ENCODE measurements at places on chromosomes 7 and 10.

GRCh38 chr10:132939957-132940790 lies 2.2 kb downstream of the CFAP46 start:
- peak; percentile 29 for DNase-seq

DNA sequence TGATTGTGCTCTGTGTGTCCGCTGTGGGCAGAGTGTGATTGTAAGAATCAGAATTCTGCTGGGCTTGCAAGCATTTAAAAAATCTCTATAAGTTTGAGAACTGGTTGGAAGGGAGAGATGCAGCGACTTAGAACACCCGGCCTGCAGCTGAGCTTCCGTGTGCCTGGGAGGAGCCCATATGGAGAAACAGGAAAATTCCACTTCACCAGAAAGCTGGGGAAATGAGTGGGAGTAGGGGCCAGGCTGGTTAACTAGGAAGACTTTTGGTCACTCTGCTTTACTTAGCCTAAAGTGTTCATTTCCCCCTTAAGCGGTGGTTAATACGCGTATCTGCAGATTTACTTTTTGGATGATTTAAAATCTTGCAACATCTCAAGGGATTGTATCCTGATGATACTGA lies 72.2 kb downstream of the TCF7L2 start:
- no peak for DNase-seq

- no peak for DNase-seq
Measured at GRCh38 chr7:7498856-7499255, 36.8 kb downstream of the COL28A1 start.

GRCh38 chr10:8059191-8059936 lies 4.9 kb downstream of the GATA3 start:
- no peak for DNase-seq

DNA sequence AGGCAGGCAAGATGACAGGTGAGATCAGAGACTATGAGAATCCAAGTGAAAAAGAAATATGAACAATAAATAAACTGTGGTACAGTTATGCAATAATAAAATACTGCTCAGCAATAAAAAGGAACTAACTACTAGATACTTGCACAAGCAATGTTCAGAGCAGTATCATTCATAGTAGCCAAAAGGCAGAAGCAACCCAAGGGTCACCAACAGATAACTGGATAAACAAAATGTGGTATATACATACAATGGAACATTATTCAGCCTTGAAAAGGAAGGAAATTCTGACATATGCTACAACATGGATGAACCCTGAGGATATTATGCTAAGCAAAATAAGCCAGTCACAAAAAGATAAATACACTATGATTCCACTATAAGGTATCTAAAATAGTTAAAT lies 76.9 kb upstream of the KCNIP2 start:
- no peak for DNase-seq

- DNase-seq = no peak
Measured at GRCh38 chr10:102627291-102627735, 17.0 kb upstream of the TRIM8 start.

DNA sequence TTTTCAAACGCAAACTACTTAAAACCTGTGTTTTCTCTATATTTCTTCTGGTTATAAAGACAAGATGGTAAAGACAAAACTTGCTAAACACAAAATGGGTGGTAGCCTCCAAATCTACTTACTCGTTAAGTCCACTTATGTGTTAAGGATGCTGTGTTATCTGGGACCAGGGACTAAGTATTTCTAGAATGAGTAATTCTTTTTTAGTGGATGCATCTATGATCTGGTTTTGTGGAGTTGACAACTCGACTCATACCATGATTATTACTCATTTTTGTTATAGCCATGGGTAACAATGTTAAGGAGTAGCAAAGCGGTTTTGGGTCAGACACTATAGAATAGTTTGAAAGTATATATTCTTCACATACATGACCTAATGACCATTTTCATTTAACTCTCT lies 239.5 kb upstream of the FOXP2 start:
- no peak for DNase-seq

DNA sequence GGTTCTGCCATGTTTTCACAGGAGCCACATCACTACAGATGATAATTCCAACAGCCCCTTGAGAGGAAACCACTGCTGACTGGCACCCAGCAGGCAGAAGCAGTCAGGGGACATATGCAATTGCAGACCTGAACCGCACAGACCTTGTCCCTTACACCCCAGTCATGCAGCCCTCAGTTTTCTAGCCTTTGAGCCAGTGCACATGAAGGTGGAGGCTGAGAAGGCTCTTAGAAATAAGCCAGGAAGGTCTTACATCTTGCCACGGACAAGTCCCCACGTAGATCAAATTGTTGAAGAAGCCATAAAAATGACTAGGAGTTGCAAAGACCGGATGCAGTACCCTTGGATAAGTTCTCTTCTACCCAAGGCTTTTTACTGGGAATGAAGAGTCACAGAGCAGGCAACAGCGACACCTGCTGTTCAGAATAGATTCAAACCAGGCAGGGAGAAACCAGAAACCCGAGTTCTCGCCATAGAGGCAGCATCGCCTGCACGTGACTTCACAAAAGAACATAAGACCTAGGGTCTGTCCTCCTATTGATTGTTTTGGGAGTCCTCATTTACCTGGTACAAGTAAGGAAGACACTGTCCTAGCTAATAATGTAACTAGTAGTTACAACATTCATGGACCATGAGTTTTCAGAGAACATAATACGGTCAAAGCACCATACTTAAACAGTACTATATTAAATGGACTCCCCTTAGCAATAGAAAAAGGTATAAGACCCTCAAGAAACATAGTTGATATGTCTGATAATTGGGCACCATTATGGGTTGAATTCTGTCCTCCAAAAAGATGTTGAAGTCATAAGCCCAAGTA lies 11.1 kb downstream of the STEAP1B start:
- peak; percentile 60 for DNase-seq

GRCh38 chr10:31581741-31582323 lies 262.8 kb downstream of the ZEB1 start:
- no peak for DNase-seq

GRCh38 chr10:119705434-119705831 lies 20.4 kb upstream of the INPP5F start:
- no peak for DNase-seq

- DNase-seq = no peak
Measured at GRCh38 chr7:5543361-5543760, 119.7 kb upstream of the TNRC18 start.

- DNase-seq = no peak
Measured at GRCh38 chr7:81167934-81168333, 249.1 kb upstream of the SEMA3C start.

- peak; percentile 55 for DNase-seq
Measured at GRCh38 chr7:128863433-128863989, 855 bp downstream of the ATP6V1F start.

GRCh38 chr7:148624735-148625134 lies 34.2 kb downstream of the C7orf33 start:
- no peak for DNase-seq

DNA sequence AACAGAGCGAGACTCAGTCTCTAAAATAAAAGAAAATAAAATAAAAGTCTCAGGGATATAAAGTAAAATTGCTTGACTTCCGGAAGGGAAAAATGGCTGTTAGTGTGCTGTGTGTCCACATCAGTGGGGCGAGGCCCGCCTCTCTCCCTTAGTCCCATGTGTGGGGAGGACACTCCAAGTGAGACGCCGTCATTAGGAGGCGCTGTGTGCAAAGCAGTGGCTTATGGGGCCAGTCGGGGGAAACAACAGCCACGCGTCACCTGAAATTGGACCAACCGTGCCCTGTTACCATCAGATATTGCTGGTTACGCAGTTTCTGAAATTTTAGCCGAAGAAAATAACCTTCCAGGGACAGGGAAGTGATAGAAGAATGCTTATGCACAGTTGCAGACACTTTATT lies 15.8 kb downstream of the SFXN4 start:
- no peak for DNase-seq

GRCh38 chr7:130912082-130912861 lies 178.3 kb upstream of the KLF14 start:
- peak; percentile 75 for DNase-seq

DNA sequence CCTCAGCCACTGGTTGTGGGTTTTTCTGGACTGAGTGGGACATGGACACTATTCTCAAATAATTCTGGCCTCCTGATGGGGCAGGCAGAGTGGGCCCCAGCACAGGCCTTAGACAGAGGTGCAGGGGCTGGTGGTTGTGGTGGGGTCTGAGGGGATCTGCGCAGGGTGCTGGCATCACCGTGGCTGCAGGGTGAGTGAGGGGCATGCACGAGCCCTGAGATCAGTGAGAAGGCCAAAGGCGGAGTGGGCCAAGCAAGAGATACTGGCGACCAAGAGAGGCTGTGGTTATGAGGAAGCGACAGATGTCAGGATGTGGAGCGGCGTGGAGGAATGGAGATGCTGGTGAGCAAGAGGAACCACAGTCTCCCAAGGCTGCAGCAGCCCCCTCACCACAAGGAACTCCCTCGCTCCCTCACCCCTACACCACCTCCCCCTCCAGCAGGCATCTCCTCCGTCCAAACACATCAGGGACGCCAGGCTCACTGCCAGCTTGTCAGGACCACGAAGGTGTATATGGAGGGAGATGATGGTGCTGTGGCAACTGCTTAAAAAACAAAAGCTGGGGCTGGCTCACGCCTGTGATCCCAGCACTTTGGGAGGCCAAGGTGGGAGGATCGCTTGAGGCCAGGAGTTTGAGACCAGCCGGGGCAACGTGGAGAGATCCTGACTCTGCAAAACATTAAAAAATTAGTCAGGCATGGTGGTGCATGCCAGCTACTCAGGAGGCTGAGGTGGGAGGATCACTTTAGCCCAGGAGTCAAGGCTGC lies 9.6 kb downstream of the PRF1 start:
- DNase-seq = no peak

GRCh38 chr7:4682621-4683042 lies 537 bp downstream of the FOXK1 start:
- peak; percentile 41 for DNase-seq

- DNase-seq = peak; percentile 43
Measured at GRCh38 chr10:114604357-114605130, 53.5 kb downstream of the ABLIM1 start.

DNA sequence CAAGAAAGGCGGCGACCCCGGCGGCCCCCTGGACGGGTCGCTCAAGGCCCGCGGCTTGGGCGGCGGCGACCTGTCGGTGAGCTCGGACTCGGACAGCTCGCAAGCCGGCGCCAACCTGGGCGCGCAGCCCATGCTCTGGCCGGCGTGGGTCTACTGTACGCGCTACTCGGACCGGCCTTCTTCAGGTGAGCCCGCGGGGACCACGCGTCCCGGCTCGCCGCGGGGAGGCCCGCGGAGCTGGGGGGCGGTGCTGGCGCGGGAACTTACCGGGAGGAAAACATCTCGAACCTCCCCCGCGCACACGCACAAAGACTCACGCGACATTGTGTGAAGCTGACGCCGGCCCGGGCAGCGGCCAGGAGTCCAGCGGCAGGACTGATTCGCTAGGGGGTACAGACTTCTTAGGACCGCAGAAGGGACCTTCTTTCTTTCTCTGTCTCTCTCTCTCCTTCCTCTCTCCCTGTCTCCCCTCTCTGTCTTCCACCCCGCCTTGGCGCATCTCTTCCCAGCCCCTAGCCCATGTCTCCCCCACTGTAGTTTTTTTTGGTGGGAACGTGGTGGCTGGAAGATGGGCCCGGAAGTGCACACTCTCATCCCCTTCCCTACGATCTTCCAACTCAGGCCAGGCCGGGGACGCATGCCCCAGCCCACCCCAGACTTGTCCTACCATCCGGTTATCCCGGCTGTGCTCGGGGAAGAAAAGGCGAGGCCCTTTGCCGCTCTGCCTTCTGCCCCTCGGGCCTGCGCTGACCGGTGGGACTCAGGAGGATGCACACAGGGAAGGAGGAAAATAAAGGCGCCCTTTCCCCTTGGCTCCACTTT lies 1.2 kb downstream of the EN2 start:
- no peak for DNase-seq

- DNase-seq = no peak
Measured at GRCh38 chr10:29961351-29961750, 98.0 kb downstream of the JCAD start.

GRCh38 chr10:123402656-123403055 lies 248.5 kb downstream of the BUB3 start:
- no peak for DNase-seq

DNA sequence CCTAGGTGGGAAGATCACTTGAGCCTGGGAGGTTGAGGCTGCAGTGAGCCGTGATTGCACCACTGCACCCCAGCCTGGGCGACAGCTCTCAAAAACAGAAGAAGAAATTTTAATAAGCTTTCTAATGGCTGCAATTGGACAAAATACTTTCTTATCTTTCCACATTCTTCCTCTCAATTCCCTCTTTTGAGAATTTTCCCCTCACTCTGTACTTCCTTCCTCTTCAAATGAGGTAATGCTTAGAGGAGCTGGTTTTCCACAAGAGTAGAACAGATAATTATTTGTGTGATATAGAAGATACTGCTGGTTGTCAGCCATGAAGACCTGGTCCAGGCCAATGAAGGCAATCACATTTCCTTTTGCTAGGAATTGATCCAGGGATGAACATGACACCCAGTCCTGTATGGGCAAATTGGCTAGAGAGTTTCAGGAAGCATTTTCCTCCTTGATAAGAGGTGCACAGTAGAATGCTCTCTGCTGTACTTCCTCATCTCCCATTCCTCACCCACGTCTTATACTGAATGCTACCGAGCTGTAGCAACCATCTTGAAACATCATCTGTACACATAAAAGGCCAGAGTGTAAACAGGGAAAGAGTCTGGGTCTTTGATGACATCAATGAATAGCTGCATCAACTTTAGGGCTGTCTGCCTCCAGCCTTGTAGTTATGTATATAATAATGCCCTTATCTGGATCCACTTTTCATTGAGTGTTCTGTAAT lies 103.9 kb downstream of the CDK6 start:
- no peak for DNase-seq

DNA sequence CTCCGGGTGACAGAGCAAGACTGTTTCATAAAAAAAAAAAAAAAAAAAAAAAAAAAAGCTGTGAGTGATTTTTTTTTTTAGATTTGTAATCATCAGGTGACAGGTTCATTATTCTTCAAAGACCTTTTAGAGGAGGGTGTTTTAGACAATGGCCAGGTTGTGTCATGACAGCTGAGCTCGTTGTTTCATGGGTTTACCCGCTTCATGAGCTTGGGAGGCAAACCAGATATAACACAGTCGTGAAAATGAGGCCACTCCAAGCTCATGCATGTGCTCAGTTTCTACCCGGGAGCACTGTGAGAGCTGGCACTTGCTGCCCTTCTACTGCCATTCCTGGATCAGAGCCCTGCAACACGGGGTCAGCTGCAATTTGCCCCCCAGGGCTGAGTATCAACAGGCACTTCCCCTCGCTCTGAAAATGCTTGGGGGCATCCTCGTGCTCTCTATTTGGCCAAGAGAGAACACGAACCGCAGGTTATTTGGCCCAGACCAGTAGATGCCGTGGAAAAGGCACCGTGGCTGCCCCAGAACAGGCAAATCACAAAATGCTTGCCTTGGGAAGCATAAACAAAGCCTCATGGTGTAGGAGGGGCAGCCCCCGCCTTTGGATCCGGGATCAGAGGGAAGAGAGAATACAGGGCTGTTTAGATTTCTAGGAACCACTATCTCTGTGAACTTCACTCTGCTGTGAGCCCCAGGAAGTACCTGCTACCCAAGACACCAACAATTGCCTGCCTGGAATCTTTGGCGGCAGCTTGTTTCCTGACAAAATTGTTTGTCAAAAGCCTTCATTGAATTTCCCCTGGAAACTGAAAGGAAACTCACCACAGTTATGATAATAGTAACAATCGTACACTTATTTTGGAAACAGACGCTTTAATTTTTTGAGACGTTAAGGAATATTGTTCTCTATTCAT lies 371.0 kb downstream of the FRMD4A start:
- DNase-seq = no peak

- DNase-seq = no peak
Measured at GRCh38 chr7:54485044-54485443, 57.1 kb upstream of the VSTM2A start.

Measured in Caki2 (cell line).